Dermis microvascular lymphatic vessel endothelial cell (primary cell): ENCODE measurements at places on chromosomes 16 and 17. TPM values are rescaled to one million over a fixed set of nuclear protein-coding genes. Genes with fewer than 3 reads are reported as not detected.
A peak's percentile ranks its signal among the peaks of the same experiment; 100 is the strongest.

The YPEL2 gene
- 54.6 and 60.8 TPM in 2 replicates for total RNA-seq

The CMTM1 gene
- total RNA-seq, result 1.9 and 2.1 TPM in 2 replicates

The TBC1D3C gene
- not detected in 2 replicates for total RNA-seq

The GNG13 gene
- total RNA-seq, result not detected in 2 replicates

The UBE2I gene
- total RNA-seq, result 34.1 and 40.1 TPM in 2 replicates

The SLX4 gene
- total RNA-seq, result 1.9 and 2.1 TPM in 2 replicates

The TLCD2 gene
- total RNA-seq, result 1.4 and 1.5 TPM in 2 replicates

GRCh38 chr16:1656808-1657617 lies 21.1 kb upstream of the JPT2 start:
- no peak for DNase-seq

DNA sequence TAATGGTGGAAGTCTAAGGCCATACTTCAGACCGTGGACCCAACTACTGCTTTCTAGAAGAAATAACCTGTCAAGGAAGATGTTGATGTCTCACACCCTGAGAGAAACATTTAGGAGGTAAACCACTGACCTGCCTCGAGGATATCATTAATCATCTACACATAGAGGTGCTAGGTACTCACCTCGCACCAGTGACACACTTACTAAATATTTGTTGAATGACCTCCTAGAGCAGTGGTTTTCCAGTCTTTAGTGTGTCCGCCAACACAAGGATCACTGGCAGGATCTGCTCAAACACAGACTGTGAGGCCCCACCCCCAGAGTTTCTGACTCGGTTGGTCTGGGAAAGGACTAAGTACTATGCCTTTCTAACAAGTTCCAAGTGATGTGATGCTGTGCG lies 197.4 kb upstream of the CACNG5 start:
- DNase-seq, result no peak

DNA sequence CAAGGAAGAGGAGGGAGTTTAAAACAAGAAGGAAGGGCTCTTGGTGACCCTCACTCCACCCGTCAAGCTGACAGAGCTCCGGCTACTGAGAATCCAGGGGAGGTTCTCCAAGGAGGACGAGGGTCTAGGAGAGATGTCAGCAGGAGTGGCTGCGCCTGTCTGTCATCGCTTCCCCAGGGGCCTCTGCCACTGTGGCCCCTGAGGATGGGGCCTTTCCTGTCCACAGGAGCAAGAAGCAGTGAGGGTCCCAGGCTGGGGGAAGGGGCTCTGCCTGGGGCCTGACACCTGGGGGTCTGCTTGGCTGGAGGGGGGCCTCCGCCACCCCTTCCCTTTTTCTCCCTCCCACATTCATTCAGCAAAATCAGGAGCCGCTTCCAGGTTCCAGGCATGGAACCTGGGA lies 66.5 kb upstream of the TNRC6C start:
- DNase-seq, result no peak

GRCh38 chr17:30964876-30965275 lies 6.0 kb upstream of the RNF135 start:
- DNase-seq, result no peak

DNA sequence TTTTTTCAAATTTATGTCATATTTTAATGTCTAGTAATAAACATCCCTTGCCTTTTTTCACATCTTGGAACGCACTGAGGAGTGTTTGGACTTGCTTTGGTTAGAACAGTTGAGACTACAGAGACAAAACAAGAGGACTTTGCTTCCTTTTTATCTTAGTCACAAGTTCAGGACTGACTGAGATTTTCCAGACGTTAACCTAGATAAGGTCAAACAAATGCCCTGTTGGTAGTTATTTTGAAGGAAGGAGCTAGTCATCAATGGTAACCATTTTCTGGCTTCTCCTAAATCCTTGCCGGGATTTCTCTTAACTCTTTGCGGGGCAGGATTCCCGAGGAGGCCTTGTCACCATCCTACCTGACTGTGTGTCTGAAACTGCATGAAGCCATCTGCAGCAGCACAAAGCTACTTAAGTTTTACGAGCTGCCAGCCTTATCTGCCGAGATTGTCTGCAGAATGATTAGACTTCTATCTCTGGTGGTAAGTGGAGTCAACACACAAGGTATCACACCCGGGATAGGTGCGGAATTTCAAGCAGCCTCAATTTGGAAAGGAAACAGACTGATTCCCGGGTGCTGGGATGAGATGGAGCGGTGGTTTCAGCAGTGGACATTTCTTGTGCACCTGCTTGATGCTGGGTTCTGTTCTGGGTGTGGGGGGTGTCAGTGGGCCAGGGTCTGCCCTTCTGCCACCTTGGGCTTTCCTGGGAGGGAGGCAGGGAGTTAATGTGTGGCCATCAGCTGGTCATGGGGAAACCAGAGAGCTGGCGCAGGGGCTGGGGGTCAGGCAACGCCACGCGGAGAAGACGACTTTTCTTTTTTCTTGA lies 48.3 kb downstream of the RNF213 start:
- DNase-seq, result peak; percentile 7

- DNase-seq, result no peak
Observed at GRCh38 chr17:41147531-41148204, 2.0 kb downstream of the KRTAP4-5 start.

DNA sequence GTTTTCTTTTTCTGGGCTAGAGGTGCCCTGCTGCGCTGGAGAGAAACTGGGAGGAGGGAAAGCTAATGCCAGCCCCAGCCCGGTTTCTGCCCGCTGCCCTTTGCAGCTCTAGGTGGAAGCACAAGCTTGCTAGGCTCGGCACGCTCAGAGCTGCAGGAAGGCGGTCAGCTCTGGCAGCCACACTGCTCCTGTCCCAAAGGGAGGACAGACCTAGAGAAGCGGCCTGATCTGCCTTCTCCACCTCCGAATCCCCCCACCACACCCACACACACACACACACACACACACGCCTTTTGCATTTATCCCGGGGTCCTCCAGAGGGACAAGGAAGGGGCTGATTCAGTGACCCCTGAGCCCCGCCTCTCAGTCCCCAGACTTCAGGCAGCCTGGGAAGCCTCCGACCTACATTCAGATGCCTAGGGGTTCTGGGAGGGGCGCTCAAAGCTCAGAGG lies 418.1 kb downstream of the SOX9 start:
- no peak for DNase-seq

- no peak for DNase-seq
Observed at GRCh38 chr17:77528516-77529327, 388.0 kb downstream of the SEC14L1 start.

DNA sequence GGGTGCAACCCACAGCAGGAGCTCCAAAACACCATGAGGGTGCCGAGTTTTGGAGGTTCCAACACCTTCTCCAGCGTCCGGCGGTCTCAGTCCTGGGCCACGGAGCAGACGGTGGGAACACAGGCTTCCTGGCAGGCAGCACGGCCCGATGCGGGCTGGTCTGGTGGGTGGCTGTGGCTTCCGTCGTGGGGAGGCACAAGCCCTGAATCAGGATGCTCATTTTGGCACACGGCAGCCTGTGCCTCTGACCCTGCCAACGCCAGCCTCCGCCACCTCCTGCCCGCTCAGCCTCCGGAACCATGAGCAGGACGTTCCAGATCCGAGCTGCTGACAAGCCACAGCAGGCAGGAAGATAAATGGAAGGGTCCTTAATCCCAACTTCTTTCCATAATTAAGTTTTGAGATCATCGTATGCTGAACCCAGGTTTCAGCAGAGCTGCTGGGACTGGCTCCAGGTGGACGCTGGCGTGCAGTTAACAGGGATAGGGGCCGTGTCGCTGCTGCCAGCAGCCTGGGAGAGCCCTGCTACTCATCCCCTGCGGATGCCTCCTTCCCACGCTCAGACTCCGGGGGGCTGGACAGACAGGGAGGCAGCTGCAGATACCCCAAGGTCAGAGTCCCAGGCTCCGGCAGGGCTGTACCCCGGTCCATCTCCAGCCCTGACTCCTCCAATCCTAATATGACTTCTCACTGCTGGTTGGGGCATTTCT lies 136.6 kb downstream of the ENGASE start:
- DNase-seq, result no peak

- DNase-seq, result no peak
Observed at GRCh38 chr17:6480303-6480675, 36.0 kb downstream of the PIMREG start.

DNA sequence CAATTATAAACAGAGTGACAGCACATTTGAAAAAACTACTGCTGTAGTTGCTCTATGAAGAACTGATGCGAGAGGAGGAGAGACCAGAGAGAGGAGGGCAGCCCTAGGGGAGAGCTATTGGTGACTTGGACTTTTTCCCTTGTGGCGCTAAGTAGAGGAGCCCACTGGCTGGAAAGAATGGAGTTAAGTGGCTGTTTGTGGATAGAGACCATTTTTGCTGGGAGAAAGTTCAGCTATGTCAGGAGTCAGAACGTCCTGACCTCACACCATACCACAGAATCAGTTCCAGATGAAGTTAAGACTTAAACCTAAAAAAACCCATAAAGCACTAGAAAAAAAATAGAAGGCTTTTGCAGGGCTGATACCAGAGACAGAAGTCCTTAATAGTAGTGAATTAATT lies 2.0 kb downstream of the POLR2A start:
- DNase-seq, result no peak

DNA sequence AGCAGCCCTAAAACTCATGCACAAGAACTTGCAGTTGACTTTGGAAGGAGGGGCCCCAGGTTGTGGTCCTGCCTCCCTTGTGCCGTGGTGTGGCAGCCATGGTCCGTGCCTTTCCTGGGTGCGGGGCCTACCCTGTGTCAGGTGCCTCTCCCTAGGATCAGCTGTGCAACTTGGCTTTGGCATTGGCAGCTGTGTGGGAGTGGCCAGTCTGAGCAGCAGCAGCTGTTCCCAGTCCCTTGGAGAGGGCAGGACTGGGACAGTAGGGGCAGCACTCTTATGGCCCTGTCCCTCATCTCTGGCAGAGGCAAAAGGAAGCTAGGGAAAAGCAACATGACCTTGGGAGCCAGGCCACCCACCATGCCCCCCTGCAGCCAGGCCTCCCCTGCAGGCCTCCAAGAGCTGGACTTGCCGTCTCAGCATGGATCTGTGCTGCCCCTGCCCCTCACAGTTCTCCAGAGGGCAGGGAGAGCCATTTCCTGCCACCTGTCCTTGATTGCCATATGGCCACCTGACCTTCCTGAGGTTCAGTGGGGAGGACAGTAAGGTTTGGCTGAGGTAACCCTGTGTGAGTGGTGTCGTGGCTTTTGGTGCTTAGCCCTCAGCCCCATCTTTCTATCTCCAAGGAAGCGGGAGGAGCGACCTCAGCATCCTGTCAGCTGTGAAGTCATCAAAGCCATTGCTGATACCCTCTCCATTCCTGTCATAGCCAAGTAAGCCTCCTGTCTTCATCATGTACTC lies 15.5 kb upstream of the NFATC3 start:
- no peak for DNase-seq

- peak; percentile 69 for DNase-seq
Observed at GRCh38 chr17:54948380-54948779, 20.1 kb downstream of the COX11 start.

DNA sequence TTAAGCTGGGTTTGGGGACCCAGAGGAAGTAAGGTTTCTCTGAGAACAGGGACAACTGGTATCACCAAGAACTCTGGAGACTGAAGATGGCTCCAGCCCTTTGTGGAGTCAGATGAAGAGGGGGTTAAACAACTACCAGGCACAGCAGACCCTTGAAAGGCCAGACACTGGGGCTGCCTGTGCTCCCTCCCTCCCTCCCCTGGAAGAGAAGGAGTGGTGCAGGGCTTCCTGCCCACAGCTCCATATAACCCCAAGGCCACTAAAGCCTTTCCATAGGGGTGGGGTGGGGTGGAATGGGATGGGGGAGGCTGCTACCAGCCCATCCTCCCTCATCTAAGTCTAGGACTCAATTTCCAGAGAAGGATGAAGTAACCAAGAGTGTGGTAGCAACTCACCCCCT lies 66.7 kb downstream of the CCDC182 start:
- no peak for DNase-seq

DNA sequence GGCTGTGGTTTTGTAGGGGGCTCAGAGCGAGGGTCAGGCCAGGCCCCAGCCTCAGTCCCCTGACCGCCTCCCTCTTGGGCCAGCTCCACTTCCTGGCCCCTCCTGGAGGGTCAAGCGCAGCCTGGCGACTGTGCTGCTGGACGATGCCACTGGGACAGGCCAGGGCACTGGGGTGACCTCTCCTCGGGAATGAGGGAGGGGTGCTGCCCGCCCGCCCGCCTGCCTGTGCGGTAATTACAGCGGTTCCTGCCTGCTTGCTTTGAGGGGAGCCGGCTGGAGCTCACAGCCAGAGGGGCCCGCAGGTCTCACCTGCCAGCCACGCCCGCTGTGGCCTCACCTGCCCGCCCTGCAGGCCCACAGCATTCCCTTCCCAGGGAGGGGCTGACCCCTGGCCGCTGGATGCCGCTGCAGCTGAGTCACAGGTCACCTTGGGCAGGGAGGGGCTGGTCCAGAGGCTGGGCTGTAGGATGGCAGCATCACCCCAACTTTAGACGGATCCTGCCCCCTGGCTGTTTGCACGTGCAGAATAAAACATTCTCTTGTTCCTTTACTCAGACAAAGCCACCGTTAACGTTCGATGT lies 76.7 kb upstream of the CBX4 start:
- no peak for DNase-seq

- DNase-seq, result no peak
Observed at GRCh38 chr17:1554751-1555540, 7.6 kb downstream of the PITPNA start.

GRCh38 chr16:19295393-19295792 lies 9.9 kb downstream of the CLEC19A start:
- DNase-seq, result no peak

DNA sequence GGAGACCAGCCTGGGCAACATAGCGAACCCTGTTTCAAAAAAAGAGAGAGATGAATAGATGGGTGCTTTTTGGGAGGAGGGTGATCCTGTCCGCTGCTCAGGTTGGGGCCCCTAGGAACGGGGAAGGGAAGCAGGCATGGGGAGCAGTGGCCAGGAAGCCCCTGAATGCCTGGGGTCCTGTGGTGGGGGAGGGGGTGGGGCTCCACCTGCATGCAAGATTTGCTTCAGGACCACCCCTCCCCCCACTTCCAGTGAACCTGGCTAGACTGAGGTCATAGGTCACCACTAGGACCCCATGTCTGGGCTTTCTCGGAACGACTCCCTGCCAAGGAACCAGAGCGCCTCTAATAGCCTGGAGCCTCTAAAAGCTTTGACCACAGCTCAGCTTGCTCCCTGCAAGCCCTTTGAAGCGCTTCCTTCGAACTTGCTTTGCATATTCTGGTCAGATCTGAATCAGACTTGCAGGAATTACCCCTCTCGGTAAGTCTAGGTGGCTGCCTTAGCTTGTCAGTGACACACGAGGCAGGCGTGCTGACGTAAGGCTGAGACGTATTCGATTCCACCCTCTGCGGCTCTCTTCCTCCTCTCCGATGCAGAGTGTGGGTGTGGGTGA lies 3.7 kb downstream of the SOCS3 start:
- no peak for DNase-seq

DNA sequence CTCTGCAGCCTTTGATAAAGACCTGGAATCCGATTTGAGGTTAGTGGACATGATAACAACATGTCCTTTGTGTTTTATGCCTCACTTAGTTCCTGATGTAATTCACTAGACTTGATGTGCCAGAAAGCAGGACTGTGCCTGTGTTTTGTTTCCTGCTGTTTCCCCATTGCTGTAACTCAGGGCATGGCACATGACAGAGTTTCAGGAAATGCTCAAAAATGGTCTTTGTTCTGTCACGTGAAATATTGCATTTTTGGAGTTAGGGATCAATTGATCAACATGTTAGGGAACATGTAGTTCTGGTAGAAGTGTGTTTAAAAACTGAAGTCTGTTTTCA lies 32.8 kb downstream of the DHX38 start:
- DNase-seq, result peak; percentile 60
